ENCODE measurements at places on chromosomes 2 and 18.

DNA sequence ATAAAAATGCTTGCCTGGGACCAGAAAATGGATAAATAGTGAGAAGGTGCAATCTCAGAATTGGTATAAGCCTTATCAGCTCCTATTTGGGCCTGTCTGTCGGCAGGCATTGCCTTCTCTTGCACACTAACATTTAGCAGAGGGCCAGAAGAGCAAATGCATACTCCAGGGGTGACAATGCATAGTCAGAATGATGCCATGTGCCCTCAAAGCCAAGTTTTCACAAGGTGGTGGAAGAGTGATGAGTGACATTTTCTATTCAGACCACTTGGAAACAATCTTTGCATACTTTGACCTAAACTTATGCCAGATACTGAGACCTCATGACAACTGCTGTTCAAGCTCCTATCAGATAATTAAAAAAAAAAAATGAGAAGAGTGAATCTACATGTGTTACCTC lies 276.3 kb downstream of the SETBP1 start:
- no peak for DNase-seq

DNA sequence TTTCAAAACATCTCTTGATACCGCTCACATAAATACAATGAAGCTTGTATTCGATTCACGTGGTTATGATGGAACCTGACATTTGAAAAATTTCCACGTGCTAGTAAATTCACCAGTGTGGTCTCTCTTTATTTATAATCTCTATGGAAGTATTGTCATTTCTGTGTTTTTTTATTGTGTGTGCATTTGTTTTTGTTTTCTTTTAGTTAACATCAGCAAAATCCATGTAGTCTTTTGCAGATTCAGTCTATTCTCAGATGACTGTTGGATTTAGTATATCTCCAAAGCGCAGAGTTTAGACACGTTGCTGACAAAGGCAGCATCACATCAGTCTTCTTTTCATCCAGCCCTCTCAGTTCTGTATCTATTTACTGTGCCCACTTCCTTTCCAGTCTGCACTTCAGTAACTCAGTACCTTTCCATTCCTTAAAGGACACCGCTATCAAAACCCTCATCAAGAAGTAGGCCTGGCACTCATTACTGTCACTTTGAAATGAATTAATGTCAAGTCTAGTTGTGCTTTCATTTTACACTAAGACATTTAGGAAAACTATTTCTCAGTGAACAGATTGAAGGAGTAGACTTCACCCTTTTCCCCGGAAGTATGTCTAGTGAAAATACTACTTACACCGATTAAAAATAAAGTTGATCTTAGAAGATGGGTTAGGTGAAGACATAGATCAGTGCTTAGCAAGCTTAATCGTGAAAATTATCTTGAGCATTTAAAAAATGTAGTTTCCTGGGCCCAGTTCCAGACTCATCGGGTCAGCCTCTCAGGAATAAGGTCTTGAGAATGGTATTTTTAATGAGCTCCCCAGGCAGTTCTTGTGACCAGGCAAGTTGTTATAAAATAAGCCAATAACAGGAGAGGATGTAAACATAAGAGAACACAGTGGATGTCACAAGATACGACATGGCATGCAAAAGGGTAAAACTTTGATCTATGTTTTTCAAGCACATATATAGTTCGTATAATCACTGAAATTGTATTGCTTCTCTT lies 506.8 kb upstream of the ZEB2 start:
- no peak for DNase-seq

DNA sequence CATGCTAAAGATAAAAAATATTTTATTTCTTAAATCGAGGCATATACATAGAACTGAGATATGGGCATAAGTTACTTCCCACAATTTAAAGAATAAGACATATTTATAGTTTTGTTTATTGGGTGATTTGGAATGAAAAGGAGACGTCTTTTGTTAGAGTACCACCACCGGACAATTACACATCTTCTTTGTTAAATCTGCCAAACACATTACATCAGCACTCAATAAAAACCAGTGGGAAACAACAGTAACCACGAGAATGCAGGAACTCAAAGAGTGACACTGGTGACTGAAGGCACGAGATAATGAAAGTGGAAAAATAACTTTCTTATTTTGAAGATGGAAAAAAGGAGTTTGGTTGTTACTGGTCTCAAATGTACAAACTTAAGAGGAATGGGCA lies 92.6 kb upstream of the TFCP2L1 start:
- no peak for DNase-seq

DNA sequence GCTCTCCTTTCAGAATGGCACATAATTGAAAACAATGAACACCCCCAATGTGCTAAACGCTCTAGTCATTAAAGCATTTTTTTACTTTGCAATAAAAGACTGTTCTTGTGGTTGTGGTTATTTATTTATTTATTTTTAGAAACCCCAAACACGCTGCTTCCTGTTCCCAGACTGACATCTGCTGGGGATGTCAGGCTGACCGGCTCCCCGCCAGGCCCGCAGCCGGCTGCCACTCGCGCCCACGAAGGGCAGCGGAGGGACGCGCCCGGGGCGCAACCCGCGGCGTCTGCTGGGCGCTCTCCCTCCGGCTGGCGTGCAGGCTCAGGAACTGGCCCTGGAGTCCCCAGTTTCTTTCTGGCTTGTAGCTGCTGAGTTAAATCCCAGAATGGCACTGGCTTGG lies 83.1 kb upstream of the SP3 start:
- no peak for DNase-seq

DNA sequence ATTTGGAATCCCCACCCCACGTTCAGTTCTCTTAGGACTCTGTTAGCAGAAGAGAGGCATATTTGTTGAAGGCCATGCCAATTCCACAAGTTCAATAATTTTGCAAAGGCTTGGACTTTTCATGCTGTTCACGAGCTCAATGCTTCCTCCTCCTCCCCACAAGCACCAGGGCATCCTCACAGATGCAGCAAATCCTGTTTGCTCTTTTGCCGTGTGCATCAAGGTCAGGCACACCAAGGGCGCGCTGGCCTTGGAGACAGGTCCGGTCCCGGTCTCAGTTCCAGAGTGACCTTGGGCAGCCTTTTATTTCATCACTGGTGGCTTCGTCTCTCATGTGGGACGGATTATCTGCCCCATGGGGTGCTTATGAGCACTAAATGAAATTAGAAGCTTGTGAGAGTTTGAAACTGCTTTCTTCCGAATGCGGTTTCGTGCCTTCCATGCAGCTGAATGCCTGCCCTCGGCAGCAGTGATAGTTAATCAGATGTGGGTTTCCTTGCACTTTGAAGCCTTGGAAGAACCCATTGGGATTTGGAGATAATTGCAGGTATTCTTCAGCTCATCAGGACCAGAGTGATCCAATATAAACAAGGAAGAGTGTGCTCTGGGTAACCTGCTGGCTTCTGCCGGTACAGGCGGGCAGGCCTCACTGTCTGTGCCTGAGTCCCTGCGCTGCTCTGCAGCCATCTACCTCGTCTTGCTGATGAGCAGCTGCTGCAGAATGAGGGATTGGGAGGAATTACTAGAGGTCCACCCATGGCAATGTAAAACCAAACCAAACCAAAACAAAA lies 140.8 kb downstream of the SH3BP4 start:
- DNase-seq, result no peak

- no peak for DNase-seq
Observed at GRCh38 chr2:17644997-17645720, 104.7 kb downstream of the VSNL1 start.

DNA sequence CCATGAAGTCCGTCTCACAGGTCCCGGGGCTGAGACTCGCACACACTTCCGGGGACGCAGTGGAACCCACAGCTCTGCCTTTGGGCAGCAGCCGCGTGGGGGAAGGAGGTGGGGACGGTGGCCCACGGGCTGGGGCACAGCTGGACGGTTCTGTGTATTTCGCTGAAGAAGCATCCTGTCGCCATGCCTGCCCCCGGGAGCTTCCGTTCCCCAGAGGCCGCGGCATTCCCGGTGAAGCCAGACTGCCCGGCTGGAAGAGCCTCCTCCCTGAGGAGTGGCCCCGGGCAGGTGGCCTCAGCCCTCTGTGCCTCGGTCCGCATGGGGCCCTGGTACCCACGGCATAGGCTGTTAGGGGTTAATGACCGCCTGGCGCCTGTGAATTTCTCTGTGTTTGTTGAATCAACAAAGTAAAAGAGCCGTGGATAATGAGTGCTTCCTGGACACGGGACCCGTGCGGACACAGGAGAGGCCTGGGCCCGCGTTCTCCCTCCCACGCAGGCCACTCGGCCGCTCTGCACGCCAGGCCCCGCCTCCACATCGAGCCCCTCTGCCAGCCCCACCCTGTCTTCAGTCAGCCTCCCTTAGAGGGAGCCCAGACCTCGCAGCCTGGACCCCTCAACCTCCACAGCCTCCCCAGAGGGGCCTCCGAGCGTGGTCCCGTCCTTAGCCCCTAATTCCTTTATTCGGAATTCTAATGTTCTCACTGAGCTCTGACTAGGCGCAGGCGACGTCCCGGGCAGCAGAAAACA lies 51.0 kb downstream of the KCNG2 start:
- no peak for DNase-seq

GRCh38 chr18:74388227-74388626 lies 68.9 kb downstream of the DIPK1C start:
- DNase-seq, result no peak

- no peak for DNase-seq
Observed at GRCh38 chr18:4207383-4207985, 247.6 kb downstream of the DLGAP1 start.

DNA sequence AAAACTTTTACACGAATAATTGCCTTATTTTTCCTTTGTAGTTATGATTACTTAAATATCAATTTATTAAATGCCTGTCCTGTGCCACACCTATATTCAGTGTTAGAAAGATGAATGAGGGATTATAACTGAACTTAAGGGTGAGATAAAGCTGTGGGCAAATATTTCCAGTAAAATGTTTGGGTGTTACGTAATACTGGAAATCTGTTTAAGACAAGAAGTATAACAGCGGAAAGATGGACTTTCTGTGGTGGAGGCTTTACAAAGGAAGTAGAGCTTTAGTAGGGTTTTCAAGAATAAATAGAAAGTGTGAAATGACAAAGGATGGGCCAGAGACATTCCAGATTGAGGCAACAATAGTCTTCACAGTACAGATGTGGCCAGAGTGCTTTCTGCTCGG lies 927.0 kb downstream of the DPP10 start:
- DNase-seq, result no peak

GRCh38 chr18:75073654-75074053 lies 135.3 kb downstream of the PTGR3 start:
- DNase-seq, result no peak

DNA sequence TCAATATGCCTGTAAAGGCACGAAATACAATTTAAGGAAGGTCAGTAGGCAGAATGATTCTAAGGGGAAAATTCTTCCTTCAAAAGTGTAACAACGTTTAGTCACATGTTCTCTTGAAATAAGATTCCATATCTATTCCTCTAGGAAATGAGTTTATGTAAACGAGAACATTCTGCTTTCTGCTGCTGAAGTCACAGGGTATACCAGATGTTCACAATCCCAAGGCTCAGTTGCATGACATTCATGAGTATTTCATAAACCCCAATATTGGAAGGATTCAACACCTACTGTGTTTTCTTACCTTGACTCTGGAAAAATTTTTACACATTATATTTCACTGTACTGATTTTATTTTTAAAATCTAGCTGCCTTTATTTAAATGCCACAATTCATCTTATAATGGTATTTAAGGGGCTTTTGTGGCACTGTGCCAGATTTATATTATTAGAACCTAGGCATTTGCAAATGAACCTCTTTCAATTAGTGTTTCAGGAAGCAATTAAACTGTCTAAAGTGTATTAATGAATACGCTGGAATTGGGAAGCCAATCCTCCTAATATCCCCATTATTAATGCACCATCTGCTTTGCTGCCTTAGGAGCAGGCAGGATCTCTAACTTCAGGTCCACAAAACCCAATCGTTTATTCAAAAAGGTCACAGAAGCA lies 542.6 kb upstream of the KLHL29 start:
- DNase-seq, result no peak

GRCh38 chr18:13999231-13999630 lies 83.9 kb upstream of the MC2R start:
- DNase-seq, result no peak

DNA sequence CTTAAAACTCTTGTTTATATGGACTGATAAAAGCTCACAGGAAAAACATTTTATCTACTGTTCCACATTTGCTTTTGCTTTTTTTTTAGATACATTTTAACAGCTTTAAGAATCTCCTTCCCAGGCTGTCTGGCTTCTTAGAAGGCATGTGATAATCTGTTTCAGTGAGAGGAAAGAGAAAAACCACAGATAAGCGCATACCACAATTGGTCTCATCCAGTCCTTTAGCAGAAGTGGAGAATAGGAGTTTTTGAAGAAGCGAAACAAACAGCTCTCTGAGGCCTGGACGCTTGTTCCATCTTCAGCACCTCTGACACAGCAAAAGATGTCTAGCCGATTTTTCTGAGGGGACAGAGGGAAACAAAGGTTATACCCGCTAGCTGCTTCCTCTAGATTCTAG lies 37.6 kb downstream of the RMC1 start:
- no peak for DNase-seq

DNA sequence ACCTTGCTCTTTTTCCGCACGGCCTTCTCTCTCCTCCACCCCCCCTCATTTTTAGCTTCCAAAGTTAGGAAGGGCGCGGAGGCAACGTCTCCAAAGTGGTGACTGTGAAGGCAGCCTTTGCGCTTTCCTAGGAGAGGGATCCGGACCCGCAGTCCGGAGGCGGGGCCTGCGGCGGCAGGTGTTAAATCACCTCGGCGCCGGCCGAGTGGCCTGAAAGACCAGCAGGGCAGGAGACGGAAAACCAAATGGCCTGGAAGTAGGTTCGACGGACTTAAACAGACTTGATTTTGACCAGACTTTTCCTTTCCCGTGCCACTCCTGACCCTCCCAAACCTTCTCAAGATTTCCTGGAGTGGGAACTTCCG lies 615 bp downstream of the GORASP2 start:
- DNase-seq, result no peak

- no peak for DNase-seq
Observed at GRCh38 chr2:609881-610280, 67.3 kb downstream of the TMEM18 start.

- no peak for DNase-seq
Observed at GRCh38 chr18:23908827-23909226, 105.7 kb upstream of the TTC39C start.

GRCh38 chr2:238308177-238308576 lies 12.1 kb upstream of the TRAF3IP1 start:
- no peak for DNase-seq

GRCh38 chr2:146917431-146918042 lies 927.3 kb upstream of the ACVR2A start:
- DNase-seq, result no peak

DNA sequence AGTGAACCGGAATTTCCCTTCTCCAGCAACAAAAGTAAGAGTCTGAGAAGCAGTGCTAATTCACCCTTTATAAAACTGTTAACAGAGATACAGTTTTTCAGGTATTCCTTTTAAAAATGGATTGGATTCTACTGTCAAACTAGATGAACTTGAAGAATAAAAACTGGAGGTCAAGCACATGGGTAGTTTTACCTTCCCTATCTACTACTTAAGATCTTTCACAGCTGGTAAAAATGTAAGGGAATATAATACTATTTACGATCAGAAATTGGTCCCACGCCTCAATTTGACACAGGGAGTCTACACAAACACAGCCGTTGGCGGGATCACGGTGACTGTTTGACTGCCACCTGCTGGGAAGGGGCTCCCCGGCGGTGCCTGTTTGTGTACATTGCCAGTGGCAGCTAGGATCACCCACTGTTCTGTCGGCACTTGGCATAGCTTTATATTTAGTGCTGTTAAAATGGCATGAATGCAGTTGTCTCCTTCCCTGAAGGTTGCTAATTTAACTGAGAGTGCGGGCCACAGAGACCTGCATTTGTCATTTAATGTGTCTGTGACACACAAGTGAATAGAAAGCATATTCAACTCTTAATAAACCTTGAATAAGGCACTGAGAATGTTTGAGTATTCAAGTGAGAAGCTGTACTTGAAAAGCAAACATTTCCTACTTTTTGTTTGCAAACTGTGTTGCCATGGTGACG lies 59.5 kb downstream of the ABCG8 start:
- DNase-seq, result no peak

All from caudate nucleus (tissue), 63 donors.